ENCODE measurements at places on chromosomes 16 and 17. TPM values are rescaled to one million over a fixed set of nuclear protein-coding genes. Genes with fewer than 3 reads are reported as not detected.

Gene GRAP
- total RNA-seq = 150 TPM

Gene UTS2R
- total RNA-seq = not detected

Gene OR3A2
- not detected for total RNA-seq

Gene GAST
- total RNA-seq = not detected

Gene SMIM22
- total RNA-seq = not detected

Gene CHST4
- not detected for total RNA-seq

Gene SULT1A1
- total RNA-seq = 1.2 TPM

Gene UNC13D
- total RNA-seq = 3.2 TPM

Gene KRT222
- total RNA-seq = 0.34 TPM

Gene KRTAP1-5
- not detected for total RNA-seq

Gene ACOX1
- total RNA-seq = 79.8 TPM

Gene SLC4A1
- total RNA-seq = not detected

Gene ESRP2
- 4.1 TPM for total RNA-seq

Gene IST1
- total RNA-seq = 203 TPM

Gene TP53TG3B
- not detected for total RNA-seq

Gene BCAR1
- total RNA-seq = 300 TPM

Gene CD300A
- not detected for total RNA-seq

Gene TMEM98
- total RNA-seq = 42.4 TPM

Gene CRYM
- total RNA-seq = not detected

Gene PRSS27
- total RNA-seq = 0.09 TPM

Gene PMFBP1
- total RNA-seq = not detected

Gene ARHGDIG
- 1.2 TPM for total RNA-seq

Gene KIF19
- total RNA-seq = 6.4 TPM

Gene NPIPA7
- total RNA-seq = not detected

Gene SMTNL2
- total RNA-seq = under 0.01 TPM

Gene GFAP
- not detected for total RNA-seq

Gene CARD14
- 0.34 TPM for total RNA-seq

Gene CNOT1
- 197 TPM for total RNA-seq

Gene TBC1D3G
- total RNA-seq = not detected

Gene TLCD2
- 1.8 TPM for total RNA-seq

Gene SLC22A31
- total RNA-seq = not detected

Gene PHOSPHO1
- total RNA-seq = not detected

Gene CD300LG
- total RNA-seq = 0.34 TPM

Gene SCARF1
- total RNA-seq = 172 TPM

Gene SLC16A6
- total RNA-seq = 1.5 TPM

Gene FBXO39
- 3.7 TPM for total RNA-seq

Gene TRAPPC2L
- total RNA-seq = 46.6 TPM

Gene DNASE1L2
- total RNA-seq = 0.56 TPM

Gene PDE6G
- 4.1 TPM for total RNA-seq

Gene C16orf89
- total RNA-seq = not detected

Gene LPO
- total RNA-seq = not detected
